ENCODE measurements at places on chromosomes 6 and 20.

- H3K4me1 ChIP-seq = peaks cover 21% of the 10 kb centered on the region
- no peaks in the 10 kb centered on the region for H3K27me3 ChIP-seq
- no peak for DNase-seq
- H3K27ac ChIP-seq = no peak overlapping the region
- no peak overlapping the region for H3K4me3 ChIP-seq
Measured at GRCh38 chr6:4790158-4790899, 14.1 kb downstream of the CDYL start.

DNA sequence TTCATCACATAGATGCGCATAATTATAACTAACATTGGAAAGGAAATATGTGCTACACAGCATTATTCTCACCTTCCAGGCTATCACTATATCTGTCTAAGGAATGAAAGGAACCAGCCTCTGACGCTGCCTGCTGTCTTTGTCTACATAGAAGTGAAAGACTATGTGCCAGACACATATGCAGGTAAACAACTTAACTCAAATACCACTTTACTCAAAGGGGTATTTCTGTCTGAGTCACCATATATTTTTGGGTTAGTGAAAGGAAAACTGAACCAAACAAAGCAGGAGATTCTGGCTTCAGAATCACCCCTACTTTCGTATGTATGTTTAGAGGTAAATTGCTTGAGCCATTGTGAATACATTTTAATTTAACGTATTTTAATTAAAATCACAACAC is 328.6 kb upstream of the PLCB4 start:
- no peak overlapping the region for H3K27ac ChIP-seq
- no peaks in the 10 kb centered on the region for H3K27me3 ChIP-seq
- no peak for DNase-seq
- H3K4me3 ChIP-seq = no peak overlapping the region
- peaks cover 12% of the 10 kb centered on the region for H3K36me3 ChIP-seq

- no peaks in the 10 kb centered on the region for H3K4me1 ChIP-seq
- no peak for DNase-seq
- no peak overlapping the region for H3K27ac ChIP-seq
- H3K4me3 ChIP-seq = no peak overlapping the region
- no peaks in the 10 kb centered on the region for H3K36me3 ChIP-seq
- no peaks in the 10 kb centered on the region for H3K27me3 ChIP-seq
Measured at GRCh38 chr6:132190815-132191175, 210.5 kb downstream of the MOXD1 start.

- no peak overlapping the region for H3K4me3 ChIP-seq
- H3K4me1 ChIP-seq = peaks cover 1% of the 10 kb centered on the region
- no peak overlapping the region for H3K27ac ChIP-seq
- H3K27me3 ChIP-seq = no peaks in the 10 kb centered on the region
- DNase-seq = no peak
Measured at GRCh38 chr6:108619431-108620197, 58.9 kb downstream of the FOXO3 start.

DNA sequence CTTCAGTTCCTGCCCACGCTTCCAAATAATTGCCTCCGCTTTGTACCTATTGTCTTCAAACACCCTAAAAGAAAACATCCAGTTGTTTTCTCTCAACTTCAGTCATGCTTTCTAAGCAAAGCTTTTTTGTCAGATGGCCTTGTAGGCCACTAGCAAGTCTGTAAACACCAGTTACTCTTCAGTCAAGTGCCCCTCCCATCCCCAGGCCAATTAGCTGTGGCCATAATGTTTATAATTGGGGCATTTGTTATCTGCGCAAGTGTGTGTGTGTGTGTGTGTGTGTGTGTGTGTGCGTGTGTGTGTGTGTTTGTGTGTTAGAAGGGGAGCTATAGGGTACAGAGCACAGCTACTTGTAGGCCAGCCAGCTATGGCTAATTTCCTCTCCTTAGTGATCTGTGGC is 272.4 kb upstream of the MARCKS start:
- H3K27me3 ChIP-seq = no peaks in the 10 kb centered on the region
- no peaks in the 10 kb centered on the region for H3K36me3 ChIP-seq
- peaks cover 9% of the 10 kb centered on the region for H3K4me1 ChIP-seq
- H3K27ac ChIP-seq = no peak overlapping the region
- no peak overlapping the region for H3K4me3 ChIP-seq

GRCh38 chr6:70686548-70687133 is 19.0 kb downstream of the SMAP1 start:
- DNase-seq = no peak
- H3K4me1 ChIP-seq = peaks cover 22% of the 10 kb centered on the region
- H3K27me3 ChIP-seq = no peaks in the 10 kb centered on the region
- H3K36me3 ChIP-seq = peaks cover 8% of the 10 kb centered on the region

- peaks cover 5% of the 10 kb centered on the region for H3K27me3 ChIP-seq
- no peak overlapping the region for H3K27ac ChIP-seq
- H3K36me3 ChIP-seq = no peaks in the 10 kb centered on the region
- no peaks in the 10 kb centered on the region for H3K4me1 ChIP-seq
- H3K4me3 ChIP-seq = no peak overlapping the region
Measured at GRCh38 chr20:7672571-7672970, 267.7 kb downstream of the HAO1 start.

GRCh38 chr20:46088409-46089166 is 1.2 kb downstream of the NCOA5 start:
- peak overlapping the region; percentile 95 for H3K27ac ChIP-seq
- peaks cover 33% of the 10 kb centered on the region for H3K4me1 ChIP-seq
- no peaks in the 10 kb centered on the region for H3K36me3 ChIP-seq
- no peak for DNase-seq
- H3K4me3 ChIP-seq = peak overlapping the region; percentile 89

GRCh38 chr20:43191946-43192863 is 2.5 kb upstream of the PTPRT start:
- no peak overlapping the region for H3K27ac ChIP-seq
- H3K4me1 ChIP-seq = peaks cover 15% of the 10 kb centered on the region
- H3K4me3 ChIP-seq = peak overlapping the region; percentile 52
- peak; percentile 45 for DNase-seq
- H3K27me3 ChIP-seq = peaks cover 41% of the 10 kb centered on the region

GRCh38 chr20:31560094-31560745 is 44.9 kb upstream of the ID1 start:
- H3K4me1 ChIP-seq = peaks cover 10% of the 10 kb centered on the region
- no peaks in the 10 kb centered on the region for H3K27me3 ChIP-seq
- DNase-seq = peak; percentile 67

GRCh38 chr20:57711826-57712225 is 2.0 kb upstream of the PMEPA1 start:
- peak overlapping the region; percentile 26 for H3K27ac ChIP-seq
- no peaks in the 10 kb centered on the region for H3K36me3 ChIP-seq
- peaks cover 20% of the 10 kb centered on the region for H3K27me3 ChIP-seq
- H3K4me3 ChIP-seq = no peak overlapping the region

GRCh38 chr20:36493801-36494114 is 47.6 kb upstream of the MYL9 start:
- H3K4me3 ChIP-seq = no peak overlapping the region
- H3K27me3 ChIP-seq = peaks cover 3% of the 10 kb centered on the region
- H3K36me3 ChIP-seq = peaks cover 8% of the 10 kb centered on the region

DNA sequence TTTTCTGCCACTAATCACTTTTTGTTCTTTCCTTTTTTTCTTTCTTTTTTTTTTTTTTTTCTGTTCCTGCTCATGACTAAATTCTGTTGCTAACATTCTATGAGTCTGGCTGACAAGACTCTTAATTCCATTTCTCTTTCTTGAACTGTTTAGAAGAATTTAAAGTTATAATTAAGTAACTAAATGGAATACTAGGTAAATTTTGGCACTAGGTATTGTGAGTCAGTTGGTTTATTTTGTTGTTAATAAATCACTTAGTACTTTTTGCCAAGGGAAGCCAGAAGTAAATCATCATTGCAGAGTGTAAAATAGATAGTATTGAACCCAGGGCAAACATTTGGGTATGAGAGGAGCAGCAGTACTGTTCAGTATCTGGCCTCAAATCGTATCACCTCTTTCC is 42.0 kb upstream of the PRDM1 start:
- no peak overlapping the region for H3K27ac ChIP-seq
- H3K4me1 ChIP-seq = peaks cover 40% of the 10 kb centered on the region
- no peak for DNase-seq
- no peaks in the 10 kb centered on the region for H3K36me3 ChIP-seq
- no peaks in the 10 kb centered on the region for H3K27me3 ChIP-seq

- no peaks in the 10 kb centered on the region for H3K27me3 ChIP-seq
- no peak for DNase-seq
- H3K4me3 ChIP-seq = no peak overlapping the region
Measured at GRCh38 chr20:19712721-19713260, 45.3 kb upstream of the RIN2 start.

GRCh38 chr20:63755933-63756647 is 16.5 kb downstream of the SLC2A4RG start:
- H3K27me3 ChIP-seq = no peaks in the 10 kb centered on the region
- no peaks in the 10 kb centered on the region for H3K4me1 ChIP-seq
- H3K4me3 ChIP-seq = no peak overlapping the region
- DNase-seq = no peak
- H3K27ac ChIP-seq = peak overlapping the region; percentile 82
- peaks cover 8% of the 10 kb centered on the region for H3K36me3 ChIP-seq

DNA sequence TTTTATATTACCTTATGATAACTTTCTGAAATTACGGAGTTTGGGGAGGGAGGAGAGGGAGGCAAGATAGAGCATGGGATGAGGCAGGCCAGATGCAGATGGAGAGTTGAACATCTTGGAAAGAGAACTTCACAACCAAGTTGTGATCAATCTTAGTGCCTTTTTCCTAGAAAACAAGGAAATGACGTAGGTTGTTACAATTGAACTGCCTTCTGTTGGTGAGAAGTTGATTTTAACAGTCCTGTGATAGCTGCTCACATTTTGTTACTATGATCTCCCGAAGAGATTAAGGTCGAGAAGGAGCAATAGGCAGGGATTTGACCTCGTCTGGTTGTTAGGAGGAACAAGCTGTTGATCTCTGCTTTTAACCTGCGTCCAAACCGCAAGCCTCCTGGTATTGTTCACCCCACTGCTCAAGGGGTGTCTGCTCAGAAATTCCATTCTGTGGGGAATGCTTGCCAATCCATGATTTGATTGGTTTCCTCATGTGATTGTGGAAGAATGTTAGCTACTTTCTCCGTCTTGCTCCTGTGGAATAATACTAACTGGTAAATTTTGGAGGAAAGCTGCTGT is 35.1 kb downstream of the TIAM2 start:
- no peak for DNase-seq
- no peak overlapping the region for H3K4me3 ChIP-seq
- H3K27ac ChIP-seq = no peak overlapping the region
- H3K36me3 ChIP-seq = no peaks in the 10 kb centered on the region
- H3K27me3 ChIP-seq = no peaks in the 10 kb centered on the region

DNA sequence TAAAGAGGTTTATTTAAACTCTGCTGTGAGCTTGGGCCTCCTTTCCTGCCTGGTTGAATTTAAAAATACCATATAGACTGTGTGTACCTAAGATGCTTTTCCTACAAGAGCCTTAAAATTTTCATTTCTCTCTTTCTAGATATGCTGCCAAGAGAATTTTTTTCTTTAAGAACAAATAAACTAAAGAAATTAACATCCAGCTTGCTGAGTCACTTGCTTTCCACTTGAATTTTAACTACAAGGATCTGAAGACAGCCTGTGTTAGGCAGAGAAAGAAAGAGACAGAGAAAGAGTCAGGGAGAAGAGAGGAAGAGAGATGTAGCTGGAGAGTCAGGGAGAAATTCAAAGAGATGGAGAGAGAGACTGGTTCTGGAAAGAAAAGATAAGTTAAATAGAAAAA is 18.3 kb upstream of the SNAP25 start:
- no peak overlapping the region for H3K4me3 ChIP-seq
- no peaks in the 10 kb centered on the region for H3K4me1 ChIP-seq
- H3K36me3 ChIP-seq = no peaks in the 10 kb centered on the region
- peaks cover 4% of the 10 kb centered on the region for H3K27me3 ChIP-seq
- H3K27ac ChIP-seq = no peak overlapping the region

DNA sequence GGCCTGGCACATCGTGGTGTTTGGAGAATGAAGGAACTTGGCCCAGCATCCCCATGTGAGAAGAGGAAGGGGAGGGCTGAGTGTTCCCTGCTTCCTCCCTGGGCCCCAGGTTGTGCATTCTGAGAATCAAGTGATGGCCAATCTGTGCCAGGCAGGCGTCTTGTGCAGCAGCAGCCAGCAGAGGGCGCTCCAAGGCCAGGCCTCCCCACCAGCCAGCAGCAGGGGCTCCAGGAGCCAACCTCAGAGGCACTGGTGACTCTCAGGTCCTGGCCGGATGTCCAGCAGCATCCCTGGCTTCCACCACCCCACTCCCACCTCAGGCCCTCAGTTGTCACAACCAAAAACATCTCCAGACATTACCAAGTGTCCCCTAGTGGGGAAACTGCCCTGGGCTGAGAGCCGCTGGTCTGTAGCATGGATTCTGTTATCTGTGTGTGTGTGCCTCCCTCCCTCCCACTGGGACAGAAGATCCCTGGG is 192.0 kb downstream of the PREX1 start:
- no peaks in the 10 kb centered on the region for H3K4me1 ChIP-seq
- H3K27ac ChIP-seq = no peak overlapping the region
- no peaks in the 10 kb centered on the region for H3K36me3 ChIP-seq

- H3K4me1 ChIP-seq = peaks cover 7% of the 10 kb centered on the region
- H3K4me3 ChIP-seq = no peak overlapping the region
- peaks cover 6% of the 10 kb centered on the region for H3K27me3 ChIP-seq
- no peak overlapping the region for H3K27ac ChIP-seq
Measured at GRCh38 chr20:32945710-32946221, 58.5 kb downstream of the SUN5 start.

DNA sequence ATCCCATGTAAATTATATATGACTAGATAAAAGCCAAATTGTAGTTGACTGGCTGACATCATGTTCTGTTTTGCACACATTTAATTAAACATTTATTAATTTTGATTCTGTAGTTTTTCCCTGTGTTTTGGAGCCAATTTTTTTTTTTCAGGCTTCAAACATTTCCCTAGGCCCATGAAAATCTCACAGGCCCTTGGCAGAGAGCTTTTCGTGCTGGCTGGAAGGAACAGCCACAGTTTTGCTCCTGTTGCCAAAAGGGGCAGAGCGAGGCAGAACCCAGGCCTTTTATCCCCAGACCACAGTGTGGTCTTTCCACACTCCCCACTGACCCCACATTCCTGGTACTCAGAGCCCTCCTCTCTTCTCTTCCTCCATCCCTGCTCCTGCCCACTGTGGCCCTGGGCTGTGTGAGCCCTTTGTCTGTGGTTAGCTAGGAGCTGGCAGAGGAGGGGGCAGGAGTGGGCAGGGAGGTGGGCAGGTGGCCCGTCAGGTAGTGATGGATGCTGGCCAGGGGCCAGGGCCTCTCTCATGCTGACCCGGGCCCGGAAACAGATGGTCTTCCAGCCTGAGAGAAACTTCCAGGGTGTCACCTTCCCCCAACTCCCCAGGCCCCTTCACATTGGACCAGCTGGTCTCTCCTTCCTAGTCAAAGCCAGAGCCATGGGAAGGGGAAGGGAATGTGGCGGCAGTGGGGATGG is 19.4 kb upstream of the CCM2L start:
- no peak overlapping the region for H3K4me3 ChIP-seq
- no peak overlapping the region for H3K27ac ChIP-seq
- DNase-seq = no peak
- H3K27me3 ChIP-seq = peaks cover 50% of the 10 kb centered on the region

DNA sequence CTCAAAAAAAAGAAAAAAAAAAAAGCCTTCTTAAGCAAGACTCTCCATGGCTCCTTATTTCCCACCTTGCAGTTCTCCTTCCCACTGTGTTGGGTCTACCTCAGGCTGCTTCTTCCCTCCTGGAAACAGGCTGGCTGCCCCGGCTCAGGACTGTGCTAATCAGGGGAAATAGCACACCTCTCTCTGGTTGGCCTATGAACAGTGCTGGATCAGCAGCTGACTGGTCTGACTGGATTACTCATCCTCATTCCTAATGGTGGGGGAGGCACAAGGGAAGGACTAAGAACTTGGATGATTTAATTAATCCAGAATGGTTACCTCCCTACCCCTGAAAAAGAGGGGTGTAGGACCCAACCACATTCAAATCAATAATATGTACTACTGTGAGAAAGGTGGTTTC is 3.9 kb upstream of the SRSF3 start:
- H3K36me3 ChIP-seq = peaks cover 8% of the 10 kb centered on the region
- no peak overlapping the region for H3K27ac ChIP-seq
- no peak overlapping the region for H3K4me3 ChIP-seq
- no peaks in the 10 kb centered on the region for H3K27me3 ChIP-seq
- H3K4me1 ChIP-seq = peaks cover 7% of the 10 kb centered on the region

Measured in progenitor cell of endocrine pancreas (in vitro differentiated cells).